ENCODE measurements at places on chromosomes 3 and 15.

GRCh38 chr15:25972141-25972675, 109.1 kb upstream of the ATP10A start:
- DNase-seq = no peak

GRCh38 chr15:25803541-25803940, 59.6 kb downstream of the ATP10A start:
- no peak for DNase-seq

DNA sequence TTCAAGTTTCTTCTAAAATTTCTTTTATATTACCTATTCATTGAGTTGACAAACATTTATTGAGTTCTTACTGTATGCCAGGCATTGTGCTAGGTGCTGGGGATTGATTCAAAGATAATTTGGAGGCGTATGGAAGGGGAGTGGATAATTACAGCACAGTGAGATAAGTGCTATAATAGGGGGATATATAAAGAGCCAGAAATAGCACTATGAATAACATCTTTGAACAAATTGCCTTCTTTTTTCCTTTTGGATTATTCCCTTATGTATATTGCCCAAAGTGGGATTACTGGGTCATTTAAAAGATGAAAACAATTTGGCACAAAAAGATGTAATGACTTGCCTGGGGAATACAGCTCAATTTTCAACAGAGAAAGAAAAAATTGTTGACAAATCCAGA, 64.6 kb downstream of the LPP start:
- DNase-seq = no peak

DNA sequence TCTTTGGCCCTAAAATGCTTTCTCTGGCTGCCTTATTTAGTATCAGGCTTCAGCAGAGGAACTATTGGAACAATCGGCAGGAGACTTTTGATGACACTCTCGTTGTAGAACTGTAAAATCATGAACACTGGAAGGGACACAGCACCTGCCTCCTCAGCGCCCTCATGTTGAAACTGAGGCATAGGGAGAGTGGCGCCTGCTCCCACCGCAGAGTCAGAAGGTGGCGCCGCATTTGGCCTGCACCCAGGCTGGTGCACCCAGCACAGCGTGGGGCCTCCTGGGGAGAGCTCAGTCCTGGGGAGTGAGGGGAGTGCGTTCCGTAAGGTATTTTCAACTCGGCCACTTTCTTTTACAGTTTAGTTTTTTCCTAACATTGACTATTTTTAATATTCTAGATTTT, 78.2 kb upstream of the BLM start:
- no peak for DNase-seq

GRCh38 chr3:49568965-49569364, 14.7 kb downstream of the BSN start:
- DNase-seq = no peak

DNA sequence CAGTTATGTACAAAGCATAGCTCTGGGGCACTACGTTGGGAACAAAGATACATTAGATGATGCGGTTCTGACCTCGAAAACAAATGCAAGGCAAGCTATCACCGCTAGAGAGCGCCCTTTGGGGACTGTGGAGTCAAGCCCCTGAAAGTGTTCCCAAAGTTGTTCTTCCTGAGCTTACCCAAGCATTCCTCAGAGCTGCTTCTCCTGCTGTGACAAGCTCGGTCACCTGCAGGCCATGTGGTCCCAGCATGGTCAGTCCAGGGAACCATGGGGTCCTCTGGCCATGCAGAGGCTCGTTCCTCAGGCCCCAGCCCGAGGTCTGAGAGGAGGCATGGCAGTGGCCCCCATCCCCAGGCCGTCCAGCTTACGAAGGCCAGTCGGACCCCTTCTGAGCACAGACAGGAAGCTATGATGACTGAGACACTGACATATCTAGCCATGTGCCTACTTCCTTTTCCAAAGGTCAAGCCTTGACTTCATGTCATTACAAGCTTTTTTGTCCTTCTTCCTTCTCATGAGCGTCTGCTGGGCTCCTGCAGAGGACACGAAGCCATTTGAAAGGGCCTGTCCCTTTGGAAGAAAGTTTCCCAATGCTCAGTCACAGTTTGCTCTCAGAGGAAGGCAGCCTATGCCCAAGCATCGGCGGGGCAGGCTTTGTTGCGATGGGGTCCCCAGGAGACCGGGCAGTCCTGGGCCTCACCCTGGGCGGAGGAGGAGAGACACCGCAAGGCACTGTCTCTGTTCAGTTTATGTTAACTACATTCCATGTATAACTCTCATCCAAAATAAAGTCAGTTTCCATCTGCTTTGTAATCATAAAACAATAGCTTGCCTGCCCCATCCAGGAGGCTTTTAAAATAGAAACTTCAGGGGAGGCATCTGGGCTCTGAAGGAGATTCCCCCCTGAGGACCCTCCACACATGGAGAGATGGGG, 79.3 kb downstream of the ATP10A start:
- no peak for DNase-seq

DNA sequence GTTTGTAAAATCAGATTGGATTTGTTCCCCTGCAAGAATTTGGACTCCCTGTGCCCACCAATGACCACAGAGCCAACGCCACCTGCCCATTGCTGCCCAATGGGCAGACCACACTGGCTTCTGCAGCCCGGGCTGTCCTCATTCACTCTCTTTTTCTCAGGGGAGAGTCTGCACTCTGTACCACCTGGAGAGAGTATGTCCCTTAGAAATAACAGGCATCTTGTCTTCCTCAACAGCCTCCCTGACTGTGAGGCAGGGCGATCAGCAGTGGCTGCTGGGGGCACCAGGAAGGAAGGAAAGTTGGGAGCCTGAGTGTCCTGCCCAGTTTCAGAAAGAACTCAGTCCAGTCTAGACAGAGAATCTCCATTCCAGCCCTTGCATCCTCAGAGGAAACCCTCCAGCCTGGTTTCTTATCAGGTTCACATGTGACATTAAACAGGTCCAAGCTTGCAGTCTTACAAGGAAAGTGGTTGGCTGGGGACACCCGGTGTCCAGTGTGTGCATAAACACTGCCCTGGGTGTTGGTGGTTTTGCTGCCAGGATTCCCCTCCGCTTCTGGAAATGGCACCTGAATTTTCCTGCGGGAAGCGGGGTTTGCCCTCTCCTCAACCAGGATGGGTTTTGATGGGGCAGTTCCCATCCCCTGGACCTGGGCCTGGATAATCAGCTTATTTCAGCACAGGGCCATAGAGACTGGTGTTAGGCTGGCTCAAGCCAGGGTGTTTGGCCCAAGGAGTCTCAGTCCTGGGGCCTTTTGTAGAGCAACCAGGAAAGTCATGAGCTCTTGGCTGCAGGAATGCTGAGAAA, 37.2 kb downstream of the SSUH2 start:
- no peak for DNase-seq

DNA sequence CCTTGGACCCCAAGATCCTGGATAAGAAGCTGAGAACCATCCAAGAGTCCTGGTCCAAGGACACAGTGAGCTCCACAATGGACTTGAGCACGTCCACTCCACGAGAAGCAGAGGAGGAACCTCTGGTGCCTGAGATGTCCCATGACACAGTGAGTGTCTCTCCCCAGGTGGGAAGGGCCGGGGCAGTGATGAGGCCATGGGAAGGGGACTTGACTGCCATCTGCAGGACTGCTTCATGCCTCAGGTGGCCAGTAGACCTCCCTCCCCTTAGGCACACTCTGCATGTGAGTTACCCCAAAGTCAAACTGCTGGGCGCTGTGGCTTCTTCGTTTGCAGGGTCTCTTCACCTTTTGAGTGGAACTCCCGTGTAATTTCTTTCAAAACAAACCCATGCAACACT, 59.7 kb downstream of the CCDC33 start:
- DNase-seq = no peak

DNA sequence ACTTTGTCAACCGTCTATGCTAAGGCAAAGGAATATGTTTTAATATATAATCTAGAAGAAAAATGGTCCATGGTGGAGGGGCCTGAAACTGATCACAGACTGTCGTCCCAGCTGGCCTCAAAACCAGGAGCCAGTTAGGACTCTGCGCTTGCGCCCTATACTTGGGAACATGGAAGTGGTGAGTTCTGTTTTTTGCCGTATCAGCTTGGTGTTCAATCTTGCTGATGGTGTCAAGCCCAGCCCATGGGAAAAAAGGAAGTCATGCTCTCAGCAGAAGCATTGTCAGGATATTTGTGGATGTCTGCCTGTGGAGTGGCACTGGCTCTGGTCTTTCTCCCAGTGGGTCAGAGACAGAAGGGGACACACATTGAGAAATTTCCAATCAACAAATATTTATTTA, 342.0 kb upstream of the CTDSPL start:
- DNase-seq = no peak

- no peak for DNase-seq
Measured at GRCh38 chr15:74727727-74728126, 2.4 kb upstream of the CYP1A1 start.

DNA sequence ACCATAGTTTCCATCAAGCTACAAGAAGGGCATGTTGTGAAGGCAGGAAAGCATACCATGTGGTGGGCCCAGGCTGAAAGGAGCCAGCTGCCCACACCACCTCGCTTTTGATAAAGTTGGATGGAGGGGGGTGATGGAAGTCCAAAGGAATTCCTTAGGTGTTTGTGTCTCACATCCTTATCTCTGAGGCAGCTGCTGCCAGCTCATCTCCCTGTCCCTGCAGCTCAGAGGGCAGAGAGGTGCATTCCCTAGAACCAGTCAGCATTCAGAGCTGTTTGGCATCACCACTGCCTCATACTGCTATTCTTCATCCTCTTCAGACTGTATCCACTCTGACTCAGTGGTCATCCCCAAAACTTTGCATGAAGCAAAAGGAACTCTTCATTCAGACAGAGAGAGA, 141.5 kb upstream of the BFSP2 start:
- DNase-seq = no peak

- DNase-seq = no peak
Measured at GRCh38 chr3:128144512-128145187, 8.6 kb upstream of the EEFSEC start.
